AG10803 (cell line): ENCODE measurements at places on chromosomes 1 and 21.

GRCh38 chr1:26574018-26574417 is 44.5 kb downstream of the RPS6KA1 start:
- no peak for DNase-seq

GRCh38 chr1:185271921-185272320 is 45.1 kb downstream of the IVNS1ABP start:
- no peak for DNase-seq

DNA sequence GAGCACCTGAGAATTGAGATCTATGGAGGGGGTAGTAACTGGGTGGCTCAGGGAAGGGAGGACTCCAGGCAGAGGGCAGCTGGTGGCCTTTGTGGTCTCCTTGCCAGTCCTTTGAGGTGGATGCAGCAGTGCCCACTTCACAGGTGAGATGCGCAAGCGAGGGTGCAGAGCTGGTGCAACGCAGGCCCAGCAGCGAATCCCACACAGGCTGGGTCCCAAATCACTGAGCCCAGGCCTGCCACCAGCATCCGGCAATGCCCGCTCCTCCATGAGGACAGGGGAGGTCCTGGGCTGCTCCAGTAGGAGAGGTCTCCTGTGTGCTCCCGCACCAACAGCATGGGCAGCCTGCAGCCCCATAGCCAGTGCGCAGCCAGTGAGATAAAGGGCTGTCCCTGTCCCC is 318.0 kb downstream of the PCP4 start:
- DNase-seq = no peak

- no peak for DNase-seq
Measured at GRCh38 chr1:79885101-79885500, 878.6 kb upstream of the ADGRL4 start.

- no peak for DNase-seq
Measured at GRCh38 chr1:76919085-76919484, 51.8 kb downstream of the ST6GALNAC5 start.

DNA sequence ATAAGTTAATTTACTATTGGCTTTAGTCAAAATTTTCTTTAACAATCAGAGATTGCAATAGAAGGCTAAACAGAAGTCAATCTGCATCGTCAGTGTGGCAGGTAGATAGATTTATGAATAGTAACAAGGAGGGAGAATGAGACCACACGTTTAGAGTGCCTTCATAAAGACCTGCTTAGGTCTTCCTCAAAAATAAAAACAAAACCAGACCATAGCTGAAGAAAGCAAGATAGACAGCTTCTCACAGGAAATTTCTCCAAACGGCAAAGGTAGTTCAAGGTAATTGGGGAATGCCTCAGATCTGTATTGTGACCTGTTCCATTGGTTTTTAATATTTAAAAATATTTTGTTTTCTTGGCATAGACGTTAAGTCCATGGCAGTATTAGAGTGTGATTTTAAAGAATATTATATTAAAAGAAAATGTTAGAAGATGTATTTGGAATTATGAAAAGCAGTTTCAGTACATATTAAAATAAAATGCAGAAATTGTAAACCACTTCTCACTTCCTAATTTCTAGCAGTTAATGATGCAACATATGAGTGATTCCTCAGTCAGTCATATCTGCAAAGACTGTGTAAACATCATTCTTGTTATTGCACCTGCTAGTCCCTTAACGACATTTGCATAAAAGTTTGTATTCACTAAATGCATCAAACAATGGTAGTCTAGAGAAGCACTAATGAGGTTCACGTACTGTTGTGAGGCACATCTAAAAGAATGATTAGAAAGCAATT is 278.0 kb downstream of the HLX start:
- no peak for DNase-seq

DNA sequence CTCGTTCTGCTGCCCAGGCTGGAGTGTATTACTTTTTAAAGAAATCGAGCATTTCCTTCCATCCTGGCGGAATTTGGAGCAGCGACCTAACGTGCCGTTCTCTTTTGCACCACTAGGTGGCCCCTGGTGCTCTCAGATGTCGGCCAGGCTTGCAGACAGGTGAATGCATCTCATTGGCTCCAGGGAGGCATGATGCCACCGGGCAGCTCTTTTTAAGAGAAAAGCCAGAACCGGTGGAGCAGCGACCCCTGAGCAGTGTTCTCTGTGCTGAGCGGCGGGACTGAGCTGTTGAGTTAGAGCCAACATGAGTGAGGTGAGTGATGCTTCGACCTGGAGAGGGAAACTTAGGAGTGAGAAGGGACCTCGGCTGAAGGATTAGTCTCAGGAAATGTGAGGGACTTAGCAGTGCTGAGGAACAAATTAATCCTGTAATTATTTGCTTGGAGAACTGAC is at the start of gene PCP4:
PCP4 (plus strand) TSS at position 241 of the 453 bp plus-strand sequence; CDS start at position 305, 64 bp downstream.
- DNase-seq = peak; percentile 11

DNA sequence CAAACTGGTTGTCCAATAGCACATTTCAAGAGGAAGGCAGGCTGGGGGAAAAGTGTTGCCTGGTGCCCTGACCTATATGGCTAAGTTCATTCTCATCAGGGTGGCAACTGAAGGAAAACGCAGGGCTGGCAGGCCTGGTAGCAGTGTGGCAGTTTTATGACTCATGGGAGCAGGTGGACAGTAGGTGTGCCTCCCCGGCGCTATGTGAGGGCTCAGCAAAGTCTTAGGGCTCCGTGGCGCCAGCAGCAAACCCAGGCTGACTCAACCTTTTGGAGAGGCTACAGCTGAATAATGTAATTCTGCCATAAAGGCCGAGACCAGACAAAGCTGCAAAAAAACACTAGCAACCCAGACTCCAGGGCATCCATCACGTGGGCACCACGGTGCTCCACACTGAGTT is 23.6 kb downstream of the GADD45A start:
- no peak for DNase-seq

GRCh38 chr1:25727635-25728286 is 72.2 kb upstream of the SELENON start:
- DNase-seq = peak; percentile 7

DNA sequence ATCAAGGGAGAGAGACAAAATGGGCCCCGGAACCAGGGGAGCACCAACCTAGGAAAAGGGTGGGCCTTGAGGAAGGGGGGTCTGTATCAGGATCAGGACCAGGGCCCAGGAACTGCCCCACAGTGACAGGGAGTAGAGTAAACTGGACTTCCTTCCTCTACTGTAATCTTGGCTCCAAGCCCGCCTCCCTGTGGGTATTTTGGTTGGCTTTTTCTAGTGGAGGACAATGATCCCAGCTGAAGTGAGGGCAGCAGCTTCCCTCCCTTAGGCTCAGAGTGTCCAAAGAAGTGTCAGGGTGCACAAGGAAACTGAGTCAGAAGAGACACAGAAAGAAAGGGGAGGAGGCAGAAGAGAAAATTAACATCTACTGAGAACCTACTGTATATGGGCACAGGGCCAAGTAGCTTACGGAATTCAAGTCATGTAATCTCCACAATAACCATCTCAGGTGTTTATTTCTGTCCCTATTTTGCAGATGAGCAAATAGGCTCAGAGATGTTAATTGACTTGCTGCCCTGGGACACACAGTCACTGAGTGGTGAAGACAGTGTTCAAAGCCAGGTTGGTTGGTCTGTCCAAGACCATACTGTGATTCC is 4.8 kb downstream of the UBQLN4 start:
- DNase-seq = no peak

- DNase-seq = no peak
Measured at GRCh38 chr1:14739082-14739832, 140.8 kb downstream of the KAZN start.

- DNase-seq = peak; percentile 52
Measured at GRCh38 chr1:117312453-117313138, 54.7 kb upstream of the MAN1A2 start.

GRCh38 chr1:237098541-237098940 is 56.6 kb downstream of the RYR2 start:
- DNase-seq = no peak

GRCh38 chr1:147273409-147274336 is 31.2 kb downstream of the CHD1L start:
- peak; percentile 87 for DNase-seq

DNA sequence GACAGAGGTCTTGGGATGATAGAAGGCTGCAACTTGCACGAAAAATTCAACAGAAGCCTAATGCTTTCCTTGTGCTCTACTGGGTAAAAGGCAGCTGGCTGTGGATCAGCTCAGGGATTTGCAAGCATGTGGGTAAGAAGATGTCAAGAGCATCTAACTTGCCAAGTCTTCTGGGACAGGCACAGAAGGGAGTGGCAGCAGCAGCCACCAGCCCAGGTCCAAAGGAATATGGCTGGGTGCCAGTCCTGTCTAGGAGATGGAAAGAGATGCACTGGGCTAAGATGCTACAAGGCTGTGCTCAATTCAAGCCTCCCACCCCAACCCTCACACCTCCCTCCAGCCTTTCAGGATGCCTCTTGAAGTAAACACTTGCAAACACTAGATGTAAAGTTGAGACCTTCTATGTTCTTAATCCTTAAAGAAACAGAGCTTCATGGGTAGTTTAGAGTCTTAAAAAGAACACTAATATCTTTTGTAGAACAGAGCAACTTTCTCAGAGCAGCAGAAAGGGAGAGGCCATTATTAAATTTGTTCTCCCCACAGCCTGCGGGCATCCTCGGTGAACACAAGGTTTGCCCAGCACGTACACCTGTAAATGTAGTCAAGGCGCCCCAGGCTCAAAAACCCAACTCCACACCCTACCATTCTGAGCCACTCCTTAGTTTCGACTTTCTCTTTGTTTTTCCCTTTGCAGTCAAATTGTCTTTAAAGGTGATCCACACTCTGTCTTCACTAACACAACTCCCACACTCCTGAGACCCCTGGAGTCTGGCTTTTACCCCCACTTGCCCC is 64.6 kb upstream of the BCAR3 start:
- no peak for DNase-seq

DNA sequence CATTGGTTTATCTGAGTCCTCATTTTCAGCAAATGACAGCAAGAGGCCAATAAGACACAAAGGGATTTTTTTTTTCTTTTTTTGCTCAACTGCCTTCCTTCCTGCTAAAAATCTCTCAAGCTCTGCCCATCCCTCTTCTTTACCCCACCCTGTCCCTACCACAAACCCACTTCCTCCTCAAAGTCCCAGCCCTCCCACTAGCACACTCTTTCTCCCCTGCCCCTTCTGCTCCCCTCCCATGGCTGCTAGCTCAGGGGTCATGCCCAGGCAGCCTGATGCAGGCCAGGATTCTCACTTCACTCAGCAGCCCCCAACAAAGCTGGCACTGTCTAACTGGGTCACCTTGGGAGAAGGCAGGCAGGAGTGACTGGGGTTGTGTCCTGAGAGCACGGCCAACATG is 28.8 kb upstream of the PPP2R5A start:
- DNase-seq = no peak

DNA sequence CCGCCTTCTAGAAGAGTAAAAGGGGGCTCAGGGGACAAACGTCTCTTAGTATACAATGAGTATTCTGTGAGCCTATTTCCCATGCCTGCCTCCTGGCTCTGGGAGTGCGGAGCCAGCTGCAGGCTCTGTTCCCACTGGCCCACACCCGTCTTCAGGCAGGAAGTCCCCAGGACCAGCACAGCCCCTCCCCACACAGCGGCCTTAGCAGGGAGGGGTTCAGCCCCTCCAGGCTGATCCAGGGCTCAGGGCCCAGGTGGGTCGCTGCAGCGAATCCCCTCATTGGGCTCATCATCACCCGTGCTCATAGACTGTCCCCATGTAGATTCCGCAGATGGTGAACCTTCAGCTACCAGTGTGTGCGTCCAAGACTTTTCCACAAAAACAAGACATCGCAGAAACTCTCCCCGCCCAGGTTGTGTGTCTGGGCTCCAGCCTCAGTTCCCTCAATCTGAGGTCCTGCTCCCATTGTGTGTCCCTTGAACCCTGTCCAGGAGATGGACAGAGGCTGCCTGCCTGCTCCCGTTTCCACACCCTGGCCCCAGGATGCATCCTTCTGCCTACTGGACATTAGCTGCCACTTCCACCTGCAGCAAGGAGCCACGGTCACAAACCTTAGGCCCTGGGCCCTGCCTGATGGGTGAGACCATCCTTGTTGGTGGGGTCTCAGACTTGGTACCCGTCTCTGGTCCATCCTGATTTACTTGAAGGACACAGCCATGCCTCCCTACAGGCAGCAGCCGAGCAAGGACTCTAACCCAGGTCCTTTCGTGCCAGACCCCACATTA is 39.4 kb downstream of the NENF start:
- no peak for DNase-seq

DNA sequence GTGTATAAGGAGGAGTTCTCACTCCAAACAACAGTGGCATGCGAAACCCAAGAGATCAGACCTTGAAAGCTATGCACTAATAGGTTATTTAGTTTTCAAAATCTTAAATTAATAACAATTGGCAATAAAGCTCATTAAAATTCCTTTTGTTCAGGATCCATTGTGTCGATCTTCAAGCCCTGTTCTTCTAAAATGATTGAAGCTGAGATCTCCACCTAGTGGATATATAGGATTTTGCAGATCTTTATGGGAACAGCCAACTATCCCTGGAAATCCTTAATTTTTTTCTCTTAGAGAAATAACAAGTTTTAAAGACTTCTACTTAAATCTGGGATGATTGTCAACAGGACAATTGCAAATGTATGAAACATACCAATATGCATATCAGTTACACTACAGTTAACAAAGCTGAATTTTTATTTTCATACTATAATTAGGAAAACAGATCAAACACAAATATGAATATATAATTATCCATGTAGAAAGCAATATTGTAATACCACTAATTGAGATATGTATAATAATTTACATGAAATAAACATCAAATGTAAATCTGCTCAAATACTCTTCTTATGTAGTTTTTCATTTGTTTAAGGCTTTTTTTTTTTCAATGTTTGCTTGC is 43.3 kb downstream of the LRRC53 start:
- peak; percentile 51 for DNase-seq

DNA sequence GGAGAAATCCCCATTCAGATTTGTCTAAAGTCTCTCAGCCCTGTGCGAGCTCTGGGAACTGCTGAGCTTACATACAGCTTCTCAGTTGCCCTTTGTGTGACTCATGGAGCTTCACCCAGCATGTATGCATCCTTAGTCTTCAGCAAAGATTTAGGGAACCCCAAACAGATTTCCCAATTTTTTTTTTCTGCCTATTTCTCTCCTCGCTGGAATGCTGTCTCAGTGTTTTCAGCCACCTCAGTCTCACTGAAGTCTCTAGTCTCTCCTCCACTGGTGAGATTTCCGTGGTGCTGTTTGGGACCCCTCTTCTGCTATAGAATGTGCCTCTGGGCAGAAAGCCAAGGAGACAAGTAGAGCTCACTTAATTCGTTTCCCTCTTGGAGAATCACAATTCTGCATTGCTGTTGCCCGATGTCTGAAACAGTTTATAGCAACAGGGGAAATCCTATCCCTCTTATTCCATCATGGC is 28.1 kb upstream of the TXLNA start:
- peak; percentile 71 for DNase-seq

- no peak for DNase-seq
Measured at GRCh38 chr1:236938760-236939159, 65.5 kb downstream of the MT1HL1 start.

DNA sequence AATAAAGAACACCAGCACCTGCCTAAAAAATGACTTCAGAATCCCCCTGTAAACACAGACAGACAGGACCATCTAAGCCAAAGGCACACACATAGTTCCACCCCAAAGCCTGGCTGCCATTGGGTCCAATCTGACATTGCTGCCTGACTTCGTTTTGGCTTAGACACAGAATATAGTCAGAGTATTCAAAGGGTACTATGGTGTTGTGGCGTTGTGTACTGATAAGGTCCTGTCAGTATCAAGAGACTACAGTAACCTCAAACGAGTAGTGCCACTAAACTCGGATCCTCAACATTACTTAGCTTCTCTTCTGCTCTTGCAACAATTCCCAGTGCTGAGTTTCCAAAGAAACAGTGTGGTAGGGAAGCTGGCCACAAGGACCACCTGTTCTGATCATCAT is 169.3 kb upstream of the NR5A2 start:
- DNase-seq = no peak

- DNase-seq = no peak
Measured at GRCh38 chr1:116466810-116467557, 93.9 kb downstream of the ATP1A1 start.
